ENCODE measurements at places on chromosomes 6 and 20.

DNA sequence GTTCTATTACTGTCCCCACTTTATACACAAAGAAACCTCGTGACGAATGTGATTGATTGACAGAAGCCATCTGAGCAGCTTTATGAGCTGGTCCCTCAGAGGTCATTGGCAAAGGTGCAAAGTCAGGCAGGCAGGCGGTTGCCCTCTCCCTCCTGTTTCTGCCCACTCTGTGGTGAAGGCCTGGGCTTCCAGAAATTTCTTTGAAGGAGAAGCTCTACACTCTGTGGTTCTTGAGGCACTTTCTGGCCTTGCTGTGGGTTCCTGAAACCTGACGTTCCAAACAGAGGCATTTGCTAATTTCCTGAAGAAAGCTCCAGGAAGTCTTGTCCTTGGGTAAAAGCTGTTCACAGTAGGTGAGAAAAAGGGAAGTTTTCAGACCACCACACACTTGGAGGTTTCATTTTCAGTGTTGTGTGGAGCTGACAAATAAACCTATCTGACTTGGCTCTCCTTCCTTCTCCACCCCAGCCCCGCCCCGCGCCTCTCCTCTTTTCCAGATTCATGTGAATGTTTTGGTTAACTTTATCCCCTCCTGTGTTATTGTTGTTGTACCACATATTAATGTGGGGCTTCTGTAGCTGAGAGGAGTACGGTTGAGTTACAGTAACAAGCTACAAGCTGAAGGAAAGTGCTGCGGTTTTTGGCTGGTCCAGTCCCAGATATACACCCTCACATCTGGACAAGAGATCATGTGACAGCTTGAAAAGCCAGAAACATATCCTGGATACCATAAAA is 274.1 kb downstream of the CLIC5 start:
- peak; percentile 9 for DNase-seq

- no peak for DNase-seq
Measured at GRCh38 chr6:93398723-93399122, 20.6 kb downstream of the EPHA7 start.

DNA sequence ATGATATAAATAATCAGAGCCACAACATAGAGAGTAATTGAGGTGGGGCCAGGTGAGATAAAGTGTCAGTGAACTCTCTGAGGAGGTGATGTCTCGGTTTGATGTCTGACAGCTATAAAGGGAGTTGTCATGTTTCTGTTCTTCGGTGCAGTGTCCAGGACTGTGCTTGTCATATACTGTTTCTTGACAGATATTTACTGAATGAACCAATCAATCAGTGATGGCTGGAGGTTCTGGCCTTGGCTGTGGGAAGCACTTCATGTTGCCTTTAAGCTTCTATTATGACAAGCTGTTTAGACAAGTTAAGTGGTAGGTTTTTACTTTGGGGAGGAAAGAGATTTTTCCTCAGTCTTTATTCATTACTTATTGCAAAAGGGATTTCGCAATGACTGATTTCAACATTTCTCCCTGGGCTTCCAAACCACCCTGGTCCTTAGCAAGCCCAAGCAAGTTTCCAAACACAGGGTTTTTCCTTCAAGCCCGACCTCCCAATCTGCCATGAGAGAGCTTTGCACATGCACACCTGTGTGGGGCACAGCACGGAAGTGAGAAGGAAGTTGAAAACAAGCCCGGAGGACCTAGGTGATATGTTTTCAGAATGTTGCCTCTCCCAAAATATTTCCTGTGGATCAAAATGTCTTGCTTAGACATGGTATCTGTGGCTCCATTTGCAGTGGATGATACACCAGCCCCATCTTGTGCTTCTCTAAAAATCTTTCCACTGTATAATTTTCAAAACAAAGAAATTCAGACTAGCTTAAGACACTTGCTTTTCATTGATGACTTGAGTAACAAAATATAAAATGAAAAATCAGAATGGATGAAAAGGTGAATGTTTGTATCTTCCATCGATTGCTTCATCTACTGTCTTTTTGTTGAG is 567.3 kb upstream of the BTBD3 start:
- no peak for DNase-seq

DNA sequence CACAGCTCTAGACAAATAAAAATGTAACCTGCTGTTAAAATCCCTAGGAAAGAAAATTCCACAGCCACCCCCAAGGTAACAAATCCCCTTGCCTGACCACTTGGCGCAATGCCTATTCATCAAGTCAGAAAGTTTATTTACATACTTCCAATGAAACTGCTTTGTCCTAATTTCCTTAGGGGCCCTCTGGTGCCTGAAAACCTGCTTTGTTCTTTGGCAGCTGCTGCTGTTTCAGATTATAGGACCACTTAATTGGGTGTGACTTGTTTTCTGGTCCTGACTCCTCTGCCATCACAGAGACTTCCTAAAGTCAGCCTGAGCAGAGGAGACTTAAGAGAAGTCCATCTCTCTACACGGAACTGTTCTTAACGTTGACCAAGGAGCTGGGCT is 323.6 kb downstream of the UBE3D start:
- DNase-seq, result no peak

DNA sequence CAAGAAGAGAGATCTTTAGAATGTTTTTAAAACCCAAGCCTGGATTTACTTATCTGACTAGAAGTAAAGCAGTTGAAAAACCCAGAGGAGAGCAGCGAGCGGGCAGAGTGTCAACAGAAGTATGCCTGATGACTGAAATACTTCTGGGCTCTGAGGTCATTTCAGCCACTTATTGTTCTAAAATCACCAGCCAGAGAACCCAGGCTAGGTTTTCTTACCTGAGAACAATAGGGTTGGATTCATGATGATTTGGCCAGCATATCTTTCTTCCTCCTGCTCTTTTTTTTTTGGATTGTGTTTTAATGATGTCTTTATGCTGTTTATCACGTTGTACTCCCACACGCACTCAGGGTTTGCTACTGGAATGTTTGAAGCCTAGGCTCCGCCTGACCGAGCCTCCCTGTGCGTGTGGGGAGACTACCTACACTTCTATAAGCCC is 63.0 kb upstream of the KIF25 start:
- no peak for DNase-seq

DNA sequence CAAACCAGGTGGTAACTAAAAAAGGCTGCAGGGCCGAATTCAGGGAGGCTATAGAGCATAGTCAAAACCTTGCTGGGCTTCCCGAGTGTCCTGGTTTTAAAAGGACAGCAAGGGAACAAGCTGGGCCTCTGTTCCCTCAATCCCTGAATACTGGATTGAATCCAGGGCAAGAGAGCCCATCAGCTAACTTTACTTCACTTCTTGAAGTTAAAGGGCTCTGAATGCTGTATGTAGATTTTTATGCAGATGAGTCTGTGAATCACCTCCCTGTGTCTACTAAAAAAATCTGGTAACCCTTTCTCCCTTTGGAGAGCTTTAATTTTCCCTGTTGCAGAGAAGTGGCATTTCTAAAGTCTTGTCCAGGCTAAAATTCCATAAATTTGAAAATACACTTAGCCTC is 29.5 kb downstream of the LYRM4 start:
- no peak for DNase-seq

- DNase-seq, result no peak
Measured at GRCh38 chr20:61166324-61166723, 85.7 kb upstream of the CDH4 start.

DNA sequence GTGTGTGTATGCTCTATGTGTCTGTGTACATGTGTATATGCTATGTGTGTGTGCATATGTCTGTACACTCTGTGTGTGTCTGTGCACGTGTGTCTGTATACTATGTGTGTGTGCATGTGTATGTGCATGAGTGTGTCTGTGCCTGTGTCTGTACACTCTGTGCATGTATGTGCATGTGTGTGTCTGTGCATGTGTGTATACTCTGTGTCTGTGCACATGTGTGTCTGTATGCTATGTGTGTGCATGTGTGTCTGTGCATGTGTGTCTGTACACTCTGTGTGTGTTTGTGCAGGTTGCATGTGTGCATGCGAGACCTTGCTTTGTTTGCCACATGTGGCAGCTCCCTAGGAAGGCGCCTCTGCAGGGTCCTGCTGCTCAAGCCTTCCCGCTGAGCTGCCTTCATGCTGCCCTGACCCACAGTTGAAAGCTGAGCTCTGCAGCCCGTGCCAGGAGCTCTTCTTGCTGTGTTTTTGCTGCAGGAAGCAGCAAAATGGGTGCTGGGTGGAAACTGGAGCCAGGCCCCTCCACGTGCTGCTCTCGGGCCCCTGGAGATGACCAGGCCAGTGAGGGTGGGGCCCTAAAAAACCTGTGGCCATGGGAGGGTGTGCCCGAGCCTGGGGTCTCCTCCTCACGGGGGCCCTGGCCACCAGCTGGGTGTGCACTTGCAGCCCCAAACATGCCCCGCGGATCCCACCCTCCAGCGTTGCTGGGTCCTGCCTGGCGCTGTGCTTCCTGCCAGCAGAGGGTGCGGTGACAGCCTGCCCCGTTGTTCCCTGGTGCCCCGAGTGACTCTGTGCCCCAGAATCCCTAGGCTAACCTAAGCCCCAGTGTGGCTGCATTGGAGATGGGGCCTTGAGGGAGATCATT is 109.1 kb downstream of the DACT2 start:
- DNase-seq, result no peak

- no peak for DNase-seq
Measured at GRCh38 chr6:109010705-109011102, 83.9 kb downstream of the SESN1 start.

DNA sequence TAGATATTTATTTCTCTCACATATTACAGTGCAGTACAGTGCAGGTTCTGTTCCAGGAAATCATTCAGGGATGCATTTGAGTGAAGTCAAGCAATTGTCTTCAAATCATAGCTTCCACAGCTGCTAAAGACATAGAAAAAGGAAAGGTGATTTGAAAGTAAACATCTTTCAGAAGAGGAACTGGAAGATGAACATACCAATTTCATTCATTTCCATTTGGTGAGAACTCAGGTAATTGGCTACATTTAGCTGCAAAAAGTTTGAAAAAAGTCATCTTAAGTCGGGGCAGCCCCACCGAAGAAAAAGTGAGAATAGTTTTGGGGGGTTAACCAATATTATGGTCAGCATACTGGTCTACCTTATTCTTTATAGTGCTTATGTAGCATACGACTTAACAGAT is 61.4 kb upstream of the IL20RA start:
- DNase-seq, result no peak

DNA sequence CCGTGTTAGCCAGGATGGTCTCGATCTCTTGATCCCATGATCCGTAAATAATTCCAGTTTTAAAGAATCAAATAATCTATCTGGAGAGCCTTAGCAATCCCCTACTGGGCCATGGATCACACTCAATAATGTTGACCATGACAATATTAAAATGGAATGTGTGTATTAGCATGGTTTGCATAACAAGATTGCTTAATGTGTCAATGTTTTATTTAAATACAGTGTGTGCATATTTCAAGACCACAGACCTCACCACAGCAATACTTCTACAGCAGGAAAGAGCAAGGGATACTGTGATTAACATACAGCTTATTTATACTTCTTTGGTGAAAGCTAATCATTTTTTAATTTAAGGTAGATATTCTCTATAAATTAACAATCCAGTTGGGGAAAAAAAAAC is 470.4 kb downstream of the TFAP2B start:
- DNase-seq, result no peak

DNA sequence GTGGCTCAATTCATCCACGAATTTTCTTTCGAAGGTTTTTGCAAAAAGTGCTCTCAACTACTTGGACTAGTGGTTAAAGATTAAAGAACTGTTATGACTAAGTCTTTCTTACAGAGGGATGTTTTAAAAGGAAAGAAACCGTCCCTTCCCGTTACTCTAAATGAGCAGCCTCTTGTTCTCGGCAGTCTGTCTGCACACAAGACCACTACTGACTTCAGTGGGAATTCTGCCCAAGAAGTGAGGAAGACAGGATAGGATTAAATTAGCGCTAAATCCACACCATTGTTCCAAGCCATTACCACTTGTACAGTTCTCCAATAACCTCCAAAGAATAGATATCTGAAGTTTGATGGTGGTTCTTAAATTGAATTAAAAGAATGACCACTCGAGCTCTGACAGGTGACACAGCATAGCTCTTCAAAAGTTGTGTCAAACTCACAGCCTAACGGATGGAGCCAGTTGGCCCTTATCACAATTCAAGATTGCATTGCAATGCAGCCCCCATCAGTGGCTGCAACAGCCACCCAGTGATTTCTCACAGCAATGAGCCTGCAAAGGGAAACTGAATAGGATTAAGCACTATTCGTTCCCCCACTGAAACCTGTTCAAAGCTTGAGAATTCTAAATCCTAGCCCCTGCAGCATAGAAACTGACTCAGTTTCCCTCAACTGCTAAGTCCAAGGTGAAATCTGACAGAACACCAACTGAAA is 1.8 kb downstream of the EPB41L2 start:
- DNase-seq, result no peak

GRCh38 chr20:7113577-7114466 is 346.3 kb downstream of the BMP2 start:
- no peak for DNase-seq

- DNase-seq, result peak; percentile 43
Measured at GRCh38 chr6:89281779-89282246, 33.3 kb downstream of the GABRR2 start.

DNA sequence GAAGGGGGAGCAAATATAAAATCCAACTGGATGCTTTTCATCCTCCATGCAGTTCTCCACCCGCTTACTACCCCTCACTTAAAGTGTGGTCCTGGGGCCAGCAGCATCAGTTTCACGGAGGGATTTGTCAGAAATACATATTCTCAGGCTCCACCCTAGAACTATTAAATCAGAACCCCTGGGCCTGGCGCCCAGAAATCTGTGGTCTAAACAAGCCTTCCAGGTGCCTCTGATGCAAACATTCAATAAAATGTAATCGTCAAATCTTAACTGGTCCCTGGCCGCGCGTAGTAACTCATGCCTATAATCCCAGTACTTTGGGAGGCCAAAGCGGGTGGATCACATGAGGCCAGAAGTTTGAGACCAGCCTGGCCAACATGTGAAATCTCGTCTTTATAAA is 47.7 kb downstream of the ATXN1 start:
- DNase-seq, result no peak

- no peak for DNase-seq
Measured at GRCh38 chr6:107293350-107293749, 166.0 kb downstream of the PDSS2 start.

DNA sequence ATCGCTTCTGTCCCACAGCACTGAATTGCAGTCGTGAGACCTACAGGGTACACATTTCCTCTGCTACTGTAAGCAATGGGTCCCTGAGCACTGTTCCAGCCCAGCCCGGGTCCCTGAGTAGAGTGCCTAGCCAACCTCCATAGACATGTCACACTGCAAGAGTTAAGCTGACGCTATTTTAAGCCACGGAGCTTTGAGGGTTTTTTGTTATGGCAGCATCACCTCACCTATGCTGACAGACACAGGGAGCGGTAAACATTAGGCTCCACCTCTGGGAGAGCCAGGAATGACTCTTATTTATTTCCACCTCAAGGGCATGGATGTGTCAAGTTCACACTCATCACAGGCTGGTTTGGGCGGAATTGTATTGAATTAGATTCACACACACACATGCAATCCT is 45.1 kb downstream of the GRM4 start:
- DNase-seq, result no peak

DNA sequence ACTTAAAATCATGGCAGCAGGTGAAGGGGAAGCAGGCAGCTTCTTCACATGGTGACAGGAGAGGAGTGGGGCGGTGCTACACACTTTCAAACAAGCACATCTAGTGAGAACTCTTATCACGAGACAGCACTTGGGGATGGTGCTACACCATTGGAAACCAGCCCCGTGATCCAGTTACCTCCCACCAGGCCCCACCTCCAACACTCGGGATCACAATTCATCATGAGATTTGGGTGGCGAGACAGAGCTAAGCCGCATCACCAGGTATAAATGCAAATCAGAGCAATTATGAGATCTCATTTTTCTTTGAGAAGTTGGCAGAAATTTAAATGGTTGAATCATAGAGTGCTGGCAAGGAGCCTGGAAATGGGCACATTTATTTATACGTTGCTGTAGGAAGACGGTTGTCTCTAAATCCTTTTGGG is 31.4 kb downstream of the IGF2R start:
- no peak for DNase-seq

Measured in CD4-positive, alpha-beta T cell treated with Interferon alpha-2 for 1 hour (primary cell).